ENCODE measurements at places on chromosomes 7 and 10. TPM values are rescaled to one million over a fixed set of nuclear protein-coding genes. Genes with fewer than 3 reads are reported as not detected.

The CDHR3 gene
- 0.30 TPM for total RNA-seq

The HOXA1 gene
- 2.3 TPM for total RNA-seq

The AOAH gene
- 0.07 TPM for total RNA-seq

The SLC18A3 gene
- total RNA-seq = not detected

The STAG3 gene
- total RNA-seq = 0.13 TPM

The FFAR4 gene
- not detected for total RNA-seq

The ZCCHC24 gene
- total RNA-seq = 5.2 TPM

The TFEC gene
- total RNA-seq = 8.3 TPM

The RTKN2 gene
- 0.27 TPM for total RNA-seq

The CARD11 gene
- total RNA-seq = 0.27 TPM

The ANKRD30A gene
- total RNA-seq = not detected

The CYP2C8 gene
- total RNA-seq = not detected

The GNAT3 gene
- total RNA-seq = not detected

The SPAG6 gene
- total RNA-seq = not detected

The MTG1 gene
- total RNA-seq = 38.0 TPM

The CPEB3 gene
- 0.73 TPM for total RNA-seq

The PDZD8 gene
- 10.9 TPM for total RNA-seq

The MTURN gene
- 10.2 TPM for total RNA-seq

Data from mammary microvascular endothelial cell (primary cell).